ENCODE measurements at places on chromosomes 5 and 9.

DNA sequence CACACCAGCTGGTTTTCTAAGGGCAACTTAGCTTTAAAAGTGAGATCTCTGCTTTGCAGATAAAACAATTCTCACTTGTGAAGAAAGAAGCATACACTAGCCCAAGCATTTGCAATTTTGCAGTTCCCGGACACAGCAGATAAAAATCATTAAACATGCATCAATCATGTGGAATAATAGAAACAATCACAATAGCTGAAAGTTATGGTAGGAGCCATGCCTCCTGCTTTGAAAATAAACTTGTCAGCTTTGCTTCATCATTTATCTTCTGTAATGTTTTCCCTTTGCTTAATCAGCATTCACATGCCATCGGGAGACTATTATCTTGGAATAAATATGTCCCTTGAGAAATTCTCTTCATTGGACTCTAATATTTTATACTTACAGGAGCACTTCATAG is 60.3 kb upstream of the DAB2 start:
- no peak for DNase-seq

GRCh38 chr9:98977246-98977714 is 33.6 kb downstream of the COL15A1 start:
- DNase-seq: no peak

DNA sequence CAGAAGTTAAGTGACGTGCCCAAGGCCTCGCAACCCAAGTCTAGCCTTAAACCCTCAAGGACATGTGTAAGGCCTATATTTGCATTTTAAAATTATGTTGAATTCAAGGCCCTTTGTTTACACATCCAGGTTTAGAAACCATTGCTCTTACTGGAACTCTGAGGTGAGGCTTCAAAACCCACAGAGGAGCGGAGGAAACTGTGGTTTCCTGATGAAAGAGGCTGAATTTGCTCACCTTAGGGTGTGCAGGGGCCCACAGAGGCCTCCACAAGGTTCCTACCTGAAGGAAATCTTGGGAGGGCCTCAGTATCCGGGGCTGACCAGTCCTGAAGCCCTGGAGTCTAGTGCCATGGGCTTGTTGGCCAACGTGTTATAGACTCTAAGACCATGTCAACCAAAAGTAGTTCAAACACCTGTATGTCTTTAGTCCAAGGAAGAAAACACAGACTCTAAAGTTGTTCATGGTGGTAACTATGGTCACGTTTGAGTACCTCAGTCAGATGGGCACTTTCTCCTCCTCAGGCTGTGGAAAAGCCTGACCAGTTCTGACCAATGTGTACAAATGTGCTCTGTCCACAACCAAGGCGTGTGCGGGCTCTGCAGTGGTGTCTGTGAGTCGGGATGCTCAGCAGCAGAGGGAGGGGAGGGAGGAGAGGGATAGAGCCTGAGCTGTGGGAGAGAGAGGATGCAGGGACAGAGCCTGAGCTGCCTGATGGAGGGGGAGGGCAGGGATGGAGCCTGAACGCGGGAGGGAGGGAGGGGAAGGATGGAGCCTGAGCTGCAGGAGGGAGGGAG is 124.6 kb upstream of the ERCC6L2 start:
- no peak for DNase-seq

DNA sequence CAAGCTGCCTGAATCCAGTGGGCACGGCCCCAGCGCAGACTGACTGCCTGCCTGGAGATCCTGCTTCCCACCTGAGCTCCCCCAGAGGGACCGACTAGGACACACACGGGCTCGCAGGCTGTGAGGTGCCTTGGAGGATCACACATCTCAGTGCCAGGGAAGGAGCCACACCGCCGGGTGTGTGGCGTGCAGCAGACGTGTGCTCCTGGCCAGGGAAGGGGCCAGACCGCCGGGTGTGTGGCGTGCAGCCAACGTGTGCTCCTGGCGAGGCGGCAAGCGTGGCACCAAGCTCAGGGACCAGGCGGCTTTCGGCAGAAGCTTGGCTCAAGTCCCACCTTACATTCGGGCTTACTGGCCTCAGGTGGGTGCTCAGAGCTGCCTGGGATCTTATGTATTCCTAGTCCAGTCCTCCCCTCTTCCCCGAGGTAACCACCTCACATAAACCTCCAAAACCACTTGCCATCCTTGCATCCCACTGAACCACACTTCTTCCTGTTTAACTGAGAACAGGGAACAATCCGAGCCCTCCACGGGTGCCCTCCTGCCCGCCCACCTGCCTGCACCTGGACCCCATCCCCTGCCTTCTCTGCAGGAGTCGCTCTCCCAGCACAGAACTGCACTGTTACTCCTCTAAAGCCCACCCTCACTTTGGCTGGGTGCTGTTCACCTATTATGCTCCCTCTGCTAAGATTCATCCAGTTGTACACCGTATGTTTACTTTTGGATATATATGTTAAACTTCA is 22.4 kb upstream of the MRNIP start:
- DNase-seq: no peak

DNA sequence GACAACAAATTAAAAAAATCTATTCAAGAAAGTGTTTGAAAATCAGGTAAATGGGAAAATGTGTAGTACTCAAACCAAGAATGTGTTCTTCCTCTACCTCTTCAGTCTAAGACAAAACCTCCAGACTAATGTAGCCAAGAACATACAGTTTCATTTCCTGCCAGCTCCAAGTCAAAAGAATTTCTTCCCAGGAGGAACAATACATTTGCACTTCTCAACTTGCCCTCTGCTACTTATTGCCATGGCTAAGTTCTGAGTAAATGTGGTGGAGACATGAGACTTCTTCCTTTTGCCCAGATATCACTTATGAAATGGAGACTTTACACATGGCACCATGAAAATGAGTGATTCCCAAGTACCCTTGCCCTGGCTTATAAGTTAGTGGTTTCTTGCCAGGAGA is 2112.2 kb upstream of the C9orf72 start:
- no peak for DNase-seq

DNA sequence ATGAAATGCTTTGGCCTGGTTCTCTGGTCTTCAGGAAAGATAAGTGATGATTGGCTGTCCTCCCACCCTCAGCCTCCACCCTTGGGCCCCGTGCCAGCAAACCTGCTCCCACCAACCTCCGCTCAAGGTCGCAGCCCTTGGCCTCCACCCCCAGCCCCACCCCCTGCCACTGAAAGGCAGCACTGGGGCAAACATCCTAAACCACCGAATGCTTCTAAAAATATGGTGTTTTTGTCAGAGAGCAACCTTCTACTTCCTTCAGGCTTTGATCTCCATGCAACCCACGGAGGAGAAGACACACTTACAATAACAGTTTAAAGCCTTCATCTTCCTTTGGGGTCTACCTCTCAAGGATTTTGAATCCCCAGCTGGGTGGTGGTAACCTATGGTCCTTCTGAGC is 24.0 kb upstream of the TCF7 start:
- no peak for DNase-seq

DNA sequence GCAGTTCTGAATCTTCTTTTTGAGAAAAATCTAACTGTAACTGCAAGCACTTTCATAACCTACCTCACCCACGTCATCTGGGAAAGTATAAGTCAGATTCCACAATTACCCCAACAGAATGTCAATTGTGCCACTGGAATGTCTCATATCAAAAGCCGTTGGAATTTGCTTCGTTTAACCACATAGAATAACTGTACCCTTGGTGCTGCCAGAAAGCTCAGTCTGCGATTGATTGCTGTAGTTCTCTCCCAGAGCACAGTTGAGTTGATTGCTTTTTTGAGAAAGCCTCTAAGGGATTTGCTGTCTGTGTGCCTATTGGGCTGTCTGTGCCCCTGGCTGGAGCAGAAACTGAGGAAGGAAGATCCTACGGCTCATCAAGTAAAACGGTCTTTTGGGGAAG is 583.6 kb downstream of the TMEM38B start:
- DNase-seq: no peak

GRCh38 chr9:128001151-128001778 is 20.5 kb upstream of the EEIG1 start:
- DNase-seq: no peak

DNA sequence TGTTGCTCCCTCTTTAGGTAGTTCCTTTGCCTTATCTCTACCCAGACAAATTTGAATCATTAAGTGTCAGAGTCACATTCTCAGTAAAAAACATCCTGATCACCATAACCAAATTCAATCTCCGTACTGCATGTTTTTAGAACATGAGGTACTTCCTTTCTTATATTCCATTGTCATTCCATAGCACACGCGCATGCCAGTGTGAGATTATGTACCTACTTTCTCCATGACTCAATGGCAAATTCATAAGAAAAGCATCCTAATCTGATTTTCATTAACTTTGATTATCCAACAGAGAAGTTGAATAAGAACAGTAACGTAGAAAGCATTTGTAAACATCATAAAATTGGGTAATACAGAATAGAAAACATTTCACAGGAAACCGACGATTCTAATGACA is 1118.6 kb upstream of the CDH9 start:
- DNase-seq: no peak

- DNase-seq: no peak
Observed at GRCh38 chr5:98263084-98263483, 510.4 kb upstream of the RGMB start.

- no peak for DNase-seq
Observed at GRCh38 chr9:89594811-89595550, 9.8 kb upstream of the GADD45G start.

DNA sequence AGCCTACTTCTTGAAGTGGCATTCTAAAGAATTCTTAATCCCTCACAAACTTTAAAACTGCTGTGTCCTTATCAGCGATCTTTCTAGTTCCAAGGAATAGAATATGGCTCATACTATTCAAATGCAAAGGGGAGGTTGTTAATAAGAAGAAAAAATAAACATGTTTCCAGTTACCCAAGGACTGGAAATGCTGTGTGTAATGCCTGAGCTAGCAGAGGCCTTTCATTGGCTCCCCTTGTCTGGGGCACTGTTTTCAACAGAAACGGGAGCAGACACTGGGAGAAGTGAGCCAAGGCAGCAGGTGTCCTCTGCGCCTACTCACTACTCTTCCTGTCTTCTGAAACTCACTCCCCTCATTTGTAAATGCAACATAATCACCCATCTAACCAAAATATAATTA is 253.0 kb downstream of the MARCHF11 start:
- DNase-seq: no peak

- no peak for DNase-seq
Observed at GRCh38 chr9:135273008-135273407, 185.5 kb downstream of the OLFM1 start.

DNA sequence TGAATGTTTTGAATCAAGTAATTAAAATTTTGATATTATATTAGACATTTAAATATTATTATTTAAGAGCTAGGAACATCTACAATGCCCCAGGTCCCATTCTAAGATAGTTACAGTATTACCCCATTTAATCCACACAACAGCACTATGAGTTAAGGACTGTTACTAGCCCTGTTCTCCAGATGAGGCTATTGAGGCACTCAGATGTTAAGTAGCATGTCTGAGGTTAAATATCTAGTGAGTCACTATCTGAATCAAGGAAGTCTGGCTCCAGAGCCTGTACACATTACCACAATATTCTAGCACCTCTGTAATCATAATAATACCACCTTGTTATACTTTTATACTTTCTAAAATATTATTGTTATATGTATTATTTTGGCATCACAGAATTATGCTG is 304.6 kb downstream of the PDE4D start:
- DNase-seq: no peak

- DNase-seq: no peak
Observed at GRCh38 chr5:172556971-172557461, 84.0 kb upstream of the NEURL1B start.

- no peak for DNase-seq
Observed at GRCh38 chr9:118992813-118993794, 376.1 kb downstream of the BRINP1 start.

DNA sequence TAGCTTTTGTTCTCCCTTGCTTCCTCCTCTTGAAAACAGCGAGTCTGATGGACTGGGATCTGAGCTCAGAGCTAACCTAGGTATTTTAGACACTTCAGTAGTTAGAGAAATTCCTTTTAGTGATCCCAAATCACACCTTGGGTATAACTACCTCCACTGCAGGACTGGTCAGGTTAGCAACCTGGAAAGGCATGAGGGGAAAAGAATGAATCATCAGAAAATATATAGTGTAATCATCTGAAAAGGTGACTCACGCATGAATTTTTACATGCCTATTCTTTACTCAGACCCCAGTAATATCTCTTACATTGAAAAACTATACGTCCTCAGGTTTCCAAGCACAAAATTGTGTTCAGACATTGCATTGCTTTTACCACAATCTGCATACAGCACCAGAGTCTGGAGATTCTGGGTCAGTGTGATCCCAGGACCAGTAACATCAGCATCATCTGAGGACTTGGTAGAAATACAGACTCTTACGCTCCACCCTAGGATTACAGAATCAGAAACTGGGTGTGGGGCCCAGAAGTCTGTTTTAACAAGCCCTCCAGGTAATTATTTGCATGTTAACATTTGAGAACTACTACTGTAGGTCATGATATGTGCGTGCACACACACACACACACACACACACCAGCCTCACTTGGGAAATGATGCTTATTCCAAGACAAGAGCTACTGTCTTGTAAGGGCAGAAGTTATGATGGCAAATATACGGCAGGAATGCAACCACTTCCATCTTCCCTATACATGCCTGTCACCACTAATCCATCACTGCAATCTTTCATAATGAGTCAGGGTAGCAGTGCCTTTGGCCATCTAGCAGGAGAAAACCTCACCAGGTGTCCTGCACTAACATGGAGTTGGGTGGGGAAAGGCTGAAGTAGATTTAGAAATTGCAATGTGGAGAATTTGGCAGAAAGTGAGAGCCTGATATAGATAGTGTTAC is 271.6 kb upstream of the MAP3K1 start:
- no peak for DNase-seq

DNA sequence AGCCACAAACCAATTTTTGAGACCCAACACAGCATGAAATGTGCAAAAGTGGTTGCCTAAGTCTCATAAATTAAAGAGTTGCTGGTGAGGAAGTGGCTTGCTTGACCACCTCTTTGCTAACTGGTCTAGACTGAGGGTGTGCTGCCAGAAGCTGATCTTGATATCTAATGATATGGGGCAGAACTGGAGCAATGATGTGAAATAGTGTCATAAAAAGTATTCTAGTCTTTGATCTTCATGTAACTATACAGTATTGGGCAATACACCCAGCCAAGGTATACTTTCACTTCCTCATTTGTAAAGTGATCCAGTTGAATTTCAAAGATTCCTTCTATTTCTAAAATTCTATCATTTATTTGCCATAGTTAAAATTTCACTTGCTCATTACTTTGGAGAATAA is 5.9 kb upstream of the YTHDC2 start:
- DNase-seq: no peak

DNA sequence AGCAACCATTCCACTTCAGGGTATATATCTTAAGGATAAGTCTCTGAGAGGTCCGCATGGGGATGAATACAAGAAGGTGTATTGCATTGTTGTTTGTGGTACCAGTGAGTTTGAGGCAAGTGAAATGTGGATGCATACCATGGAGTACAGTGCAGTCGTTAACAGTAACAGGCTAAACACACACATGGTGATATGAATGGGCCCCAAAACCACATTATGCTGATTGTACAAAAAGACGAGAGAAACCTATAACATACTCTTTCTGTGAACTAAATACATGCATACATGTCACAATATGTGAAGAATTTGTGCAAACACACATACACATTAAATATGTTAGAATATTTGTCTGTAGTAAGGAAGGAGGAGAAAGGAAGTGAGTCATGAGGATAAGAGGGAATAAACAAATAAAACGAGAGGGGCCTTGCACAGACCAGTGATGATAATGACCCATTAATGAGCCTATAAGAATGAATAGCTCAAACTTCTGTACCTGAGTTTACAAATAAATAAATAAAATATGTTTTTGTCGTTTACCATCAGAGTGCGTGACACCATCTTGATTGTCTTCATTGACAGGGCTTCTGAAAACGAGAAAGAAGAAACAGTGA is 66.5 kb upstream of the RICTOR start:
- no peak for DNase-seq
